SHP77 (cell line): ENCODE measurements at places on chromosomes 2 and 18.

- no peak for DNase-seq
Observed at GRCh38 chr2:149400997-149401396, 70.6 kb downstream of the LYPD6 start.

DNA sequence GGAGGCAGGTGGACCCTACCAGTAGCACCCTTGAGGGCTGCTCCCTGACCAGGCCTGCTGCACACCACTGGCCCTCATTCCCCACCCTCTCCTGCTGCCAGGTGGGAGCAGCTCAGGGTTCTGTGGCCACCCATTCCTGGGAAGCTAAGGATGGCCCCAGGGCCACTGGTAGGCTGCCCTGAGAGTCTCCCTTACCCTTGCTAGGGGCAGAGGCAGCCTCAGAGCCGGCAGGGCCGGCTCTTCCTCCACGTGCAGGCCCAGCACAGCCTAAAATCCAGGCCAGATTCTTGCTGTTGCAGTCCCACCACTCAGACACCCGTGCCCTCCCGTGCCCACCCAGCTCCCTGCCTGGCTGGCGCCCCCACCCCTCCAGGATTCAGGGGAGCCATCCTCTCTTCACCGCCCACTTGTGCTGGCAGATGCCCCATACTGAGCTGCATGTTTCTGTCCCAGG, 199.0 kb downstream of the EIPR1 start:
- no peak for DNase-seq

DNA sequence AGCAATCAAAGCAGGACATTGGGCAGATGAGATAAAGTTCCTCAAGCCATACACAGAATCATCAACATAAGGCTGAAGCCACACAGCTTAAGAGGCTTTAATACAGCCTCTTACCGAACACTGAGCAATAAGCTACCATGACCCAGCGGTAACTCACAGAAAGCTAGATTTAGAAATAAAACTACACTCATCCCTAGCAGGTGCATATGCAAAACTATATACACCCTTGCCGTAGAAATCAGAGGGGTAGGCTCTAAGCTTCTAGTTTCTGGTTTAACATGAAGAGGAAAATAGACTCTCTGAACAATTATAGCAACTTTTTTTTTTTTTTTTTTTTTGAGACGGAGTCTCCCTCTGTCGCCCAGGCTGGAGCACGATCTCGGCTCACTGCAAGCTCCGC, 428.8 kb upstream of the FIGN start:
- DNase-seq: no peak

- DNase-seq: no peak
Observed at GRCh38 chr2:163716101-163716500, 19.7 kb downstream of the FIGN start.

GRCh38 chr18:48452861-48453323, 43.7 kb upstream of the ZBTB7C start:
- no peak for DNase-seq

DNA sequence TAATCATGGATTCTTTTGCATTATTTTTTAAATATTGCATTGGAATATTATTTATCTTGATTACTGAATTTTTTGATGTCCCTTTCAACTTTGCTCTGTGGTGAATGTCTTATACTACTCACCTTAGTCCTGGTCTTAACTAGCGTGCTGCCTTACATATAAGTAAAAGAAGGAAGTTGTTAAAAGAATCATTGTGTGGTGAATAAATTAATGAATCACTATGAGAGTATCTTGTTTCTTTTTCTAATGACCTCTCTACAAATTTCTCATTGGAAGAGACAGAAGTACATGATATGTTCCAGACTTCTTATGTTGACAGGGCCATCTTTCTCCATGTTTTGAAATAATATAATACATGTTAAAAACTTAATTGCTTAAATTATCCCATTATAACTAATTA, 432.6 kb upstream of the MMADHC start:
- DNase-seq: no peak

GRCh38 chr2:187985923-187986322, 305.8 kb upstream of the GULP1 start:
- no peak for DNase-seq

DNA sequence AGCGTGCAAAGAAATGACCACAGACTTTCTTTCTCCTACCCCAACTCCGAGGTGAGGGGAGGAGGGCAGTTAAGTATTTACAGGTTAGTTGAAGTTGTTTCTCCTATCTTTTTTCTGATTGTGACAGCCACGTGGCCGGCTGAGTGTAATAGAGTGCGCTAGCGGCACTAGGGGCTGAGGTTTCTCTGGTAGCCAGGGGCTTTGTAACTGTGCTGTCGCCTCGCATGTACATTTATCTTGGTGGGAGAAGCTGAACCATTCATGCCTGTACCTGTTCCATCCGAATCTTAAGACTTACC, 214.1 kb upstream of the STON1 start:
- DNase-seq: no peak

GRCh38 chr2:1988049-1988448, 243.7 kb upstream of the PXDN start:
- DNase-seq: no peak

GRCh38 chr2:239411117-239411516, 10.3 kb upstream of the HDAC4 start:
- DNase-seq: no peak

GRCh38 chr2:44894058-44894457, 47.4 kb upstream of the SIX3 start:
- DNase-seq: no peak

- no peak for DNase-seq
Observed at GRCh38 chr18:44818668-44819403, 138.1 kb downstream of the SETBP1 start.

GRCh38 chr18:44651478-44651877, 29.2 kb upstream of the SETBP1 start:
- no peak for DNase-seq

DNA sequence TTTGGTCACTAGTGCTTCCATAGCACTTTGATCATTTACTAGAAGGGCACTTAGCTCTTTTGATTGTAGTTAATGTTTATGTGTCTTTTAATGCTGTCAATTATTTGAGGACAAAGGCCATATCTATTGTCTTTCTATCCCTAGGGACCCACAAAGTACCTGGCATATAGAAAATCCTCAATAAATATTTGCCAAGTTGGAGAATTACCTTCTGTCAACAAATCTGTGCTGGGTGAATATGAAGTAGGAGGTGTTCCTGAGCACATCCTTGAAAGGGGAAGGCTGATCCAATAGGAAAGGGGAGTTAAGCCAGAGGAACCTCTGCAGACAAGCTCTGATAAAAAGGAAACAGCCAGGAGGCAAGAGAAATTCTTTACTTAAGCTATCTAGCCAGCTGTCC, 8.2 kb downstream of the DPP4 start:
- no peak for DNase-seq

DNA sequence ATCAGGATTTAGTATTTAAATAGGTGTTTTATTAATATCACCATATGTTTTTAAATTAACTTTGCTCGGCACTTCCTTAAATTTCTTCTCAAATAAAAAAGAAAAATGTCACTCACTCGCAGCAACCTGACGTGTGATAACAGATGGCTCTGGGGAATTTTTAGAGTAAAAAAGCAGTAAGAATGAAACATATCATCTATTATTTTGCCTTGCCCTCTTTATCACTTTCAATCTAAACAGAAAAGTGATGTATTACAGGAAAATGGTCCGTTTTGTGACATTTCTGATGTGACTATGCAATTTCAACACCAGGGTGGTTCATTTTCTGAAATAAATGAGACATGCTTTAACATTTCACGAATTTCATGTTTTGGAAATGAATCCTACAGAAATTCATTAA, 1368.0 kb upstream of the LRRTM1 start:
- no peak for DNase-seq

GRCh38 chr2:235497096-235497495, 3.3 kb downstream of the AGAP1 start:
- no peak for DNase-seq

GRCh38 chr2:113930448-113930847, 40.6 kb downstream of the ACTR3 start:
- no peak for DNase-seq

- no peak for DNase-seq
Observed at GRCh38 chr2:233223059-233223894, 28.2 kb upstream of the ATG16L1 start.

GRCh38 chr2:233163486-233164103, 87.9 kb upstream of the ATG16L1 start:
- no peak for DNase-seq

GRCh38 chr18:32424696-32425095, 46.0 kb downstream of the GAREM1 start:
- no peak for DNase-seq

GRCh38 chr2:20672201-20672951, 5.4 kb downstream of the GDF7 start:
- no peak for DNase-seq

- no peak for DNase-seq
Observed at GRCh38 chr2:158060835-158061435, 40.7 kb upstream of the UPP2 start.

DNA sequence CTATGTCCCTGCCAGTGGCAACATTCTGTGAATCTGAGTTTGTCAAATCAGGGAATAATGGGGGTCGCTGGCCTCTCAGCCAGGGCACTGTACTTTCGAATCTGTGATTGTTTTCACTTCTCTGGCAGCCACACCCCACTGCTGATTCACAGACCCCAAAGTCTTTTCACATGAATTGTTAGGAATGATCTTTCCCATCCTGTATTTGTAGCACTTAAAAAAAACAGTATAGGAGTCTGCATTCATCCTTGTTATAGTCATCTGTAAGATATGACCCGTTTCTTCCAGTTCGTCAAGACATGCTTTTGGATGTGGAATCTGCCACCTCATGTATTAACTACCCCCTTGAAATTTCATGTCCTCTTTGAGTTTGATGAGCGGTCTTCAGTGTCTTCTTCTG, 928 bp downstream of the NAGK start:
- DNase-seq: no peak

- no peak for DNase-seq
Observed at GRCh38 chr2:117980783-117981676, 32.8 kb downstream of the CCDC93 start.

DNA sequence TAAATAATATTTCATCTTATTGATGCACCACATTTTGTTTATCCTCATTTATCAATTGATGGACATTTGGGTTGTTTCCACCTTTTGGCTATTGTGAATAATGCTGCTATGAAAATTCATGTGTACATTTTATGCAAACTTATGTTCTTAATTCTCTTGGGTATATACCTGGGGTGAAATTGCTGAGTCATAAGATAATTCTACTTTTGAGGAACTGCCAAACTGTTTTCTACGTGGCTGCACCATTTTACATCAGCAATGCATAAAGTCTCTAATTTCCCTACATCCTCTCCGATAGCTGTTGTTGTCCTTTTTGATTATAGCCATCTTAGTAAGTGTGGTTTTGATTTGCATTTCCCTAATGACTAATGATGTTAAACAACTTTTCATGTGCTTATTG, 116.5 kb upstream of the DLX2 start:
- DNase-seq: no peak

GRCh38 chr2:220858101-220858500, 714.0 kb downstream of the EPHA4 start:
- no peak for DNase-seq

DNA sequence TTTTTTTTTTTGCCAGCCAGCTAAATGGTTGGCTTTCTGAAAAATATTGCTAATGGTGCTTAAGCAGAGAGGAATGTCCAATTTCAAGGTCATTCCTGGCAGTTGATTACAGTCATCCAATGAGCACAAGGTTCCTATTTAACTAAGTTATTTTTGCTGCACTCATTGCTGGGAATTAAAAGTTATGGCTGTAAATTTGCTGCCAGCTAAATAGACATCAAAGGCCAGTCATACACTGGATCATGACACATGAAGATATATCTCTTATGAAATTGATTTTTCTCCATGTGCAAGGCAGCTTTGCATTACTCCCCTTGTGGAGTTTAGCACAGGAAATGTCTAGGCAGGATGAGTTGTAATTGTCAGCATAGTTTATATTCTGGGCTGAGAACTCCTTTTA, 1898.4 kb upstream of the CELF4 start:
- DNase-seq: no peak

GRCh38 chr2:173134703-173135102, 59.1 kb downstream of the MAP3K20 start:
- no peak for DNase-seq

GRCh38 chr2:65495251-65495877, 63.0 kb upstream of the SPRED2 start:
- no peak for DNase-seq

DNA sequence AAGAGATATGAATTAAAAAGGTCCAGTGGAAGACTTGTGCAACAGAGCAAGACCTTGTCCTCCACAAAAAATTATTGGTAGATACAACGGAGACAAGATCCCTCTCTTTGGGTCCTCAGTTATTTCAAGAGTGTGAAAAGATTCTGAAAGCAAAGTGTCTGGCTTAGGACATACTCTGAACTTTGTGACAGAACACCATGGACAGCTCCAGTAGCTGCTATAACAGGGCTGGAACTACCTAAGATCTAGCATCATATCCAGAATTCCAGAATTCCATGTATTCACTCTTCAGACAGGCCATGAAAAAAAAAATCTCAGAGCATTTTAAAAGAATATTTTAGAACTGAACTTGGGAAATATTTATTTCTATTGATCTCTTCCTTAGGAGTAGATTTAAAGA, 74.8 kb upstream of the ZBTB14 start:
- DNase-seq: no peak

DNA sequence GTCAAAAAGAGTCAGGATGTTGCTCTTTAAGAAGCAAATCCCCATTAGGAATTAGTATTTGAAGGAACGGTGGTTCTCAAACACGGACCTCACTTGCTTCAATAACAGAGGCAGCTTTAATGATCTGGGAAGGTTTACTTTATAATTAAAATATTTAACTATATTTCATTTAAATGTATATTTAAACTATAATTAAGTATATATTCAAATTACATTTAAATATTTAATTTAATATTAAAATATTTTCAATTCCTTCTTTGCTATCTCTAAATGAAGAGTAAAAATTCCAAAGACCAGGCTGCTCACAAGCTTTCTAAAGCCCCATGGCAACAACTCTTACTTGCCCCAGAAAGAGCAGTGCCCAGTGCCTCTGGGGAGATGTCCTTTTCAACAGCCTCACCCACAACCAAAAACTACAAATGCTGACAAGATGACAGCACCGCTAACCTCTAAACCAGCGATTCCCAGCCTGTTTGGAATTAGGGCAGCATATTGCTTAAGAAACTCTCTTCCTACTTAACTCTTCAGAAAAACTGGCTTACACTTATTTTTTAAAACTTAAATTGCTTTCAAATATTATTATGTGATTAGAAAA, 62.9 kb upstream of the POU3F3 start:
- no peak for DNase-seq

DNA sequence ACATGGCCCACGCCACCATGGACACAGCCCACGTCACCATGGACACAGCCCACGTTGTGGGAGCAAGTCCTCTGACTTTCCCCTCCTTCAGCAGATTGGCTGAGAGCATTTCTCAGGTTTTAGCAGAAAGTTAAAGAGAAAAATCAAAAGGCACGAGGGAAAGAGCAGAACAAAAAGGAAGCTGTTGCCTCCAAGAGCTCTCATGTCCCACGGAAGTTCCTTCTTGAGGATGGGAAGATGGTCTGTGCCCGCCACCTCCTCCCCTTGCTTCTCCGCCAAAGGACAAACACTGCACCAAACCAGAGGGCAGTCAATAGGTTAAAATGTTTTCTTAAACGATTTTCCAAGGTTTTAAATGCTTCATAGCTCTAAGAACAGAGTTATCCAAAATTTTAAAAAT, 148.4 kb downstream of the HDAC4 start:
- DNase-seq: no peak

- DNase-seq: no peak
Observed at GRCh38 chr2:147568109-147568508, 276.7 kb upstream of the ACVR2A start.

GRCh38 chr2:15963977-15964670, 23.8 kb downstream of the MYCN start:
- no peak for DNase-seq
